Activated T-cell treated with anti-CD3 and anti-CD28 coated beads, Interleukin-2, amount 50 U/mL, for 72 hours (primary cell): ENCODE measurements at places on chromosomes 3 and 15.

DNA sequence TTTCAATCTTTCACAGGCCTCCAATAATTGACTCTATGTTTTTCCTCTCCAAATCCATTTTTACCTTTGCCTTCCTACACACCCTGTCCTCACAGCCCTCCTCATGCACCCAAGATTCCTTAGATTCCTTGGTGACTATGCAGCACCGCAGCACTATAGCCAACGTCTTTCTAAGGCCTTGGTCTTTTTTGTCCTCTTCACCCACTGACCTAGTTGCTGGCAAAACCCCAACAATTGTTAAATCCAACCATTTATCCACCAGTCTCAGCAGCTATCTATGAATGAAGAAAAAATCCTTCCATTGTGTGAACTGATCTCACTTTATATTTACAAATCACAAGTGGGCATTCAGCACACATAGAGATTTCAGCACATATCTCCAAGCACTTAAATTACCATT, 203.9 kb downstream of the VGLL3 start:
- no peak for DNase-seq

- no peak for DNase-seq
Observed at GRCh38 chr3:129432036-129432435, 3.6 kb upstream of the EFCAB12 start.

- DNase-seq: peak; percentile 9
Observed at GRCh38 chr3:66138336-66139313, 82.2 kb upstream of the SLC25A26 start.

GRCh38 chr3:46923559-46924350, 46.2 kb downstream of the PTH1R start:
- DNase-seq: peak; percentile 42

- DNase-seq: peak; percentile 24
Observed at GRCh38 chr3:114155370-114155821, 23.5 kb downstream of the DRD3 start.

GRCh38 chr15:48361685-48362084, 30.5 kb downstream of the DUT start:
- no peak for DNase-seq

- DNase-seq: no peak
Observed at GRCh38 chr15:93028632-93029213, 60.3 kb downstream of the RGMA start.

GRCh38 chr3:129673012-129673411, 66.5 kb upstream of the PLXND1 start:
- DNase-seq: no peak

- DNase-seq: no peak
Observed at GRCh38 chr3:195241592-195242355, 29.2 kb downstream of the XXYLT1 start.

GRCh38 chr3:18436213-18436612, 11.1 kb upstream of the SATB1 start:
- no peak for DNase-seq

- no peak for DNase-seq
Observed at GRCh38 chr3:73481888-73482287, 142.9 kb downstream of the PDZRN3 start.

- DNase-seq: no peak
Observed at GRCh38 chr3:124903896-124904834, 17.0 kb upstream of the ITGB5 start.

- no peak for DNase-seq
Observed at GRCh38 chr3:133866141-133866540, 29.5 kb downstream of the RAB6B start.

DNA sequence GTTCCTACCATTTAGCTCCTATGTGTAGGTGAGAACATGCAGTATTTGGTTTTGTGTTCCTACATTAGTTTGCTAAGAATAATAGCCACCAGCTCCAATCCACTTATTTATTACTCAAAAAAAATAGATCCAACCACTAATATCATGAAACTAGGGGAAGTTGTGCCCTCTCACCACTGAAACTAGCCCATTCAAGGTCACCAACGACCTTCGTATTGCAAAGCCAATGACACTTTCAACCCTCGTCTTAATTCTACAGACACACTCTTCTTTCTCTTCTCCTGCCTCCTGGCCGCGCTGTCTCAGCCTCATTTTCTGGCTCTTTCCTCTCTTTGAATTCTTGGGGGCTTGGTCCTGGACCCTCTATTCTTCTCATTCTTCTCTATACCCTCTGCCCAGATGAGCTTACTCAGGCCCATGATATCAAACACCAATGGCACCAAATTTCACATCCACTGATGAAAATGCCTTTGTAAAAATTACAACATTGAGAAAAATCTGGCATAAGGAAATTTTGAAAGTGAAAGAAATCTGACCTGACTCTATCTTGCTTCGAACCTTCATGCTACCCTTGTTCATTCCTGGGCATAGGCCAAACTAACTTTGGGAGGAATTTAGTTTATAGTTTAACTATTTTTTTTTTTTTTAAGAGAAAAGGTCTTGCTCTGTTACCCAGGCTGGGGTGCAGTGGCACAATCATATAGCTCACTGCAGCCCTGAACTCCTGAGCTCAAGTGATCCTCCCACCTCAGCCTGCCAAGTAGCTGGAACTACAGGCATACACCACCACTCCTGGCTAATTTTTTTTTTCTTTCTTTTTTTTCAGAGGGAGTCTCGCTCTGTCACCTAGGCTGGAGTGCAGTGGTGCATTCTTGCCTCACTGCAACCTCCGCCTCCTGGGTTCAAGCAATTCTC, 25.4 kb upstream of the LIMD1 start:
- DNase-seq: no peak

- peak; percentile 59 for DNase-seq
Observed at GRCh38 chr3:46369675-46370132, 1.0 kb upstream of the CCR5 start.

DNA sequence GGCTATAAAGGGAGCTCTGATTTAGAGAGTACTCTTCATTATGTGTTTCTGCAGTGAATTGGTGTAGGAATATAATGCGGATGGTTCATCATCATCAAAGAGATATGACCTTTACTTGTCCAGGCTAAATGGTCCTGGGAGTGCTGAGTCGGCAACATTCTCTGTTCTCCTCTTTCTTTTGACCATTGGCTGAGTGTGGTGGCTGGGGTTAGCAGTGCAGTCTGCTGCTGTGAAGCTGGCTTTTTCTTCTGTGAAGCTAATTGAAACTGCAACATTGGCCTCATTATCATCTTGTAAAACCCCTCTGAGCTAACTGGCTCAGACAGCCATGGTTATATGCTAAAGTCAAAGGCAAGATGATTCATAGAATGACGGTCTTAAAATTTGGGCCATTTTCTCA, 83.8 kb downstream of the THRB start:
- DNase-seq: no peak

- no peak for DNase-seq
Observed at GRCh38 chr15:42594095-42594494, 18.7 kb downstream of the STARD9 start.

- DNase-seq: no peak
Observed at GRCh38 chr3:190375246-190375645, 12.7 kb upstream of the CLDN16 start.

GRCh38 chr3:44915702-44916438, 41.5 kb downstream of the TGM4 start:
- no peak for DNase-seq

- peak; percentile 77 for DNase-seq
Observed at GRCh38 chr3:141243271-141243707, 11.7 kb downstream of the PXYLP1 start.

DNA sequence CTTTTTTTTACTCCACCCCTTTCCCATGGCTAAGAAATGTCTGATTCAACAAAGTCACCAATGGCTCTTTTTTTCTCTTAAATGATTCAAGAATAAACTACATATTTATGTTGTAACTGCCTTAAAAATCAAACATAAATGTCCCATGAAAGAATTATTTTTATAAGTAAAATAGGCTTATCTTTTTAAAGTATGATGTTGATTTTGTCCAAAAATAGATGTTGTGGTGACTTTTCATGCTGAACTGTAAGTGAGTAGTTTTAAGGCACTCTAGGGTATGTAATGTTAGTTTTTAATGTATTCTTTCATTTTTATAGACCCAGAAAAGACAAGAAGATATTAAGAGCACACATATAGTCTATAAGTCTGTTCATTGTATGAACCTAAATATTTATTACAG, 594.9 kb downstream of the NLGN1 start:
- DNase-seq: no peak

DNA sequence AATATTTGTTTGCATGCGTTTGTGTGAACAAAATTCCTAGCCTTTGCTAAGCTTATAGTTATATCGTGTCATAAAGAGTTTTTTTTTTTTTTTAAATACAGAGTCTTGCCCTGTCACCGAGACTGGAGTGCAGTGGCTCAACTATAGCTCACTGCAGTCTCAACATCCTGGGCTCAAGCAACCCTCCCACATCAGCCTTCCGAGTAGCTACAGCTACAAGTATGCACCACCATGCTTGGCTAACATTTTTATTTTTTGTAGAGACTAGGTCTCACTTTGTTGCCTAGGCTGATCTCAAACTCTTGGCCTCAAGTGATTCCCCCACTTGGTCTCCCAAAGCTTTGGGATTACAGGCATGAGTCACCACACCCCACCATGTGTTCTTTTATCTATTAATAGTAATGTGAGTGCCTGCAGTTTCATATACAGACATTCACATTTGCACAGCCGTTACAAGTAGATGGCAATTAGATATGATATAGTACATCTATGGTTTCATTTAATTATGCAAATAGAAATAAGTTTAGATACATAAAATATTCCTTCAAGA, 848.6 kb downstream of the PDCD6IP start:
- DNase-seq: no peak

DNA sequence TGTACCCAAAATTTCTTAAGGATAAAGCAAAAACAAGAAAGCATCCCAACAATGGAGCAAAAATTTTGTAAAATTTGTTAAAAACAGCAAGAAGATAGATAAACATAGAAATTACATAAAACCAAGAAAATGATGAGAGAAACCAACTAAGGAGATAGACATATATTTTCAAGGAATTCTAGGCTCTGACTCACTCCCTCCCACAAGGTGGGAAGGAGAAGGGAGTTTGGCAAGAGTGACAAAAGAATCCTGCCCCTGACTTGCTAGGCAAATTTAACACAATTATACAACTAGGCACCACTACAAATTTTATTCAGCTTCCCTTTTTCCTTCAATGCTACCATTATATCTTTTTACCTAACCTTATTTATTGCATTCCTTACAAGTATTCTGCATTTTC, 70.9 kb downstream of the MYO9A start:
- DNase-seq: no peak

DNA sequence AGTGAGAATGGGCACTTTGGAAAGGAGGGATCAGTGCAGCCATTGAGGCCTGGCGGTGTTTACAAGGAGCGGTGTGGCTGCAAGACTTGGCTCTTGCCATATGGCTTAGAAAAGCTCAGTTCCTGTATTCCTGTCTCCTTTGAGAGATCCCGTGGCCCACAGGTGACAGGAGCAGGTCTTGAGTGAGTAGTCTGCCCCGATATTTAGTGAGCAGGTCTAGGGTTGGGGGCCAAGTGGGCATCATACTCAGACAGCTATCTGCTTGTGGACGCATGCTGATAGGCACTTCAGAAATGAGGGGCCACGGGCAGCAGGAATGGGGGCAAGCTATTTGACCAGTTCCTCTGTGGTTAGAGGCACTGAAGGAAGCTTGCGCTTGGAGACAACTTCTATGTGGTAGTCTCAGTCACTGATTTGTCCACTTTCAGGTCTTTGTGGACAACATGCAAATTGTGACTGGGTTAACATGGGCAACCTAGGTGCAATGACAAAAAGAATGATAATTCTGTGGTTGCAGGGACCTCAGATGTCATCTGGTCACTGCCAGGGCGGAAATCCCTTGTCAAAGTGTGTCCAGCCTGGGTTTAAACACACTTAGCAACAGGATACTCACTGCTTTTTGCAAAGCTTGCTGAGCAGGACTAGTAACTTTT, 1.1 kb downstream of the TMED3 start:
- no peak for DNase-seq

GRCh38 chr15:55681631-55682030, 61.3 kb downstream of the PRTG start:
- no peak for DNase-seq

DNA sequence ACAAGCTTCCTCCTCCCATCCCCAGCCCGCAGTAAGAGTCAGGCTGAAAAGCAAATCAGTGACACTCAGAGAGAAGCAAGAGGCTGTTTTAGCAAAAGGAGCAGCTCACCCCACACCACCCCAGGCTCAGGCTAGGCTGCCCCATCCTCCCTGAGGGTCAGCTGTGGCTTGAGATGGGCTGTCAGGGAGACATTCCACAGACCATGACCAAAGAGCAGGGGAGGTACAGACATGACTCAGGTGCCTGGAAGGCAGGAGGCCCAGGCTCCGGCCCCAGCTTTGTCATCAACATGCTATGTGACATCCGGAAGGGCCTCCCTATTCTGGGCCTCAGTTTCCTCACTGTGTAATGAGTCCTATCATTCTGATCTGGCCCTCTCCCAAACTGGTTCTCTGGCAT, 24.7 kb downstream of the HCN4 start:
- DNase-seq: no peak
